CD4-positive, CD25-positive, alpha-beta regulatory T cell (primary cell): ENCODE measurements at places on chromosomes 3 and 15. TPM values are rescaled to one million over a fixed set of nuclear protein-coding genes. Genes with fewer than 3 reads are reported as not detected.

GABRB3 gene
- not detected for total RNA-seq

FBXL2 gene
- total RNA-seq: not detected

IL17RB gene
- total RNA-seq: 2.5 TPM

DNA sequence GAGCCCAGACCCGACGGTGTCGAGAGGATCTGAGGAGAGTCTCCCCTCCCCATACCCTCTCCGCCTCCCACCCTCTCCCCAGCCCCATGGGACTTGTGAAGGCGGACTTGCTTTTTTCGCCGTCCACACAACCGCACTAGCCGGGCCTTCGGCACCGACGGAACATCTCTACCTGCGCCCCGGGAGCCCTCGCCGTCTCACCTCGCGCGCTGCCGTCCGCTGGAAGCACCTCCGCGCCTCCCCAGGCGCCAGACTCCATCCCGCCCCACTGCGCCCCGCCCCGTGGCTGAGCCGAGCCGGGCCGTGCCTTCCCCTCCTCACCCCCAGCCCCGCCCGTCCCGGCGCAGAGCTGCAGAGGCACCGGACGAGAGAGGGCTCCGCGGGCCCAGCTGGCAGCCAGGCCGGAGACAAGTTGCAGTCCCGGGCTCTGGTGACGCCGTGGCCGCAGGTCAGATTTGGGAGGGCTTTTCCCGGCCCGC, at the start of the genes DUOX1 and DUOXA1:
Gene DUOX1 (plus strand): TSS at position 344 of the 479 bp plus-strand sequence. CDS start 1,973 bp downstream, outside the sequence.
Gene DUOXA1 (minus strand): TSS at position 229 of the 479 bp plus-strand sequence. CDS start 6,865 bp downstream, outside the sequence.
- H3K27me3 ChIP-seq: peaks cover 62% of the 10 kb centered on the region
- no peak within 1 kb of the TSS for H3K4me3 ChIP-seq
- no peak within 1 kb of the TSS for H3K27ac ChIP-seq
- no peak for DNase-seq

DNA sequence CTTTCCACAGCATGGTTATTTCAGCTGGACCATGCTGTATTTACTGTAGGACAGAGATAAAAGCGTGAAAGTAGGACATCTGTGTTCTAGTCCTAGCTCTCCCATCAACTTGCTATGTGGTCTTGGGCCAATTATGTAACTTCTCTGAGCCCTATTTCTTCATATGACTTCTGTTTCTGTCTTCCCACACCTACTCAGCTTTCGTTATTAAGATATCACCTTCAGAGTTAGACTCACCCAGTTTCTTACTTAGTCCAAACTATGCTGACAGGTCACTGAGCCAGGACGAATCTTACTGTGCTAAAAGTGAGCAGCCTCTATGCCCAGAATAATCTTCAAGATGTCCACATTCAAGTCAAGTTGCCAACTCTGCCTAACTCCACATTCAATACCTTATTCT, 283.7 kb downstream of the IL5RA start:
- H3K4me3 ChIP-seq: no peak overlapping the region
- DNase-seq: no peak
- H3K27me3 ChIP-seq: no peaks in the 10 kb centered on the region
- H3K4me1 ChIP-seq: no peaks in the 10 kb centered on the region
- H3K36me3 ChIP-seq: no peaks in the 10 kb centered on the region

DNA sequence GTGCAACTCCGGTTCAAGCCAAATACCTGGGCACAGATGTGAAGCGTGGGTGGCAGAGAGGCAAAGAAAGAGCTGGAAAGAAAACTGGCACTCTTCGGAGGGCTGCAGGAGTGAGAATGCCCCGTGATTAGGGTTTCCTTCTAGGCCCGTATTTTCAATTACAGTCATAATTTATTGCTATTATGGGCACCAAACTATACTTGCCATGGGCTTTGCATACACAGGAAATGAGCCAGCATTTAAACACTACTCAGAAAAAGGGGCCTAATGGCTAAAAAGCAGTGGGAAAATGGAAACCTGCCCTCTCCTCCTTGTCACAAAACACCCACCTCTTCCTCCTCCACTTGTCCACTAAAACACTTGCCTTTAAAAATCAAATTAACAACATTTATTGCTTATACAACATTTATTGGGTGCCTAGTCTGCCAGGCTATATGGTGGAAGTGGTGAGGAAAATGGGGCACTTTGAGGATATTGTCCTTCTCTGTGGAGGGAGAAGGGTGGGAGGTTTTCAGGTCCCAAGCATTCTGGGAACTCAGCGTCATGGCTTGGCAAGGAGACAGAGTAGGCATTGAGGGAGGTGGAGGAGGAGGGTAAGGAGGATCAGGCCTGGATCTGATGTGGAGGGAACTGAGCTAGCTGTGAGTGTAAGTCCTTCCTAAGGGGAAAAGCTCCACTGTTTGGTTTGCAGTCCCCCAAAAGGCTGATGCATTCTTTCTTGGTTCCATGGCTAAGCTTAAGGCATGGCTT, 160.9 kb downstream of the SLCO3A1 start:
- H3K27me3 ChIP-seq: no peaks in the 10 kb centered on the region
- H3K27ac ChIP-seq: no peak overlapping the region
- no peak for DNase-seq
- no peaks in the 10 kb centered on the region for H3K36me3 ChIP-seq
- H3K4me3 ChIP-seq: no peak overlapping the region
- H3K4me1 ChIP-seq: peaks cover 7% of the 10 kb centered on the region

GRCh38 chr3:129352045-129352444, 73.4 kb downstream of the HMCES start:
- H3K36me3 ChIP-seq: no peaks in the 10 kb centered on the region
- no peaks in the 10 kb centered on the region for H3K4me1 ChIP-seq
- H3K27me3 ChIP-seq: no peaks in the 10 kb centered on the region
- no peak overlapping the region for H3K4me3 ChIP-seq
- H3K27ac ChIP-seq: no peak overlapping the region

SEMA3F gene
- total RNA-seq: 0.52 TPM

ACVR2B gene
- 12.7 TPM for total RNA-seq

DNA sequence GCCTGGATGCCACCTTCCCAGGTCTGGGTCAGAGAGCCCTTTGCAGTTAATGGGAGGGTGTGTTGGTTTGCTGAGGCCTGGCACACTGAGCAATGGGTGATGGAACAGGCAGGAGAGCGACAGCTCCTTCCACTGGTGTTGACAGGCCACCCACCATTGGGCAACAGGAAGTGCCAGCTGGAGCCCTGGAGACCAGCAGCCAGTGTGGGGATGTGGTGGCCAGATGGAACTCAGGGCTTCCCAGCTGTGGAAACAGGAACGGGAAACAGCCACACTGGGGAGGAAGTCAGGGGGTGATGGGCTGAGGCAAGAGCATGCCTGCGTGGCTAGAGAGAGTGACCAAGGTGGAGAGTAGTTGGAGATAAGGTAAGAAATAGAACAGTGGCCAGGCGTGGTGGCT, 9.3 kb downstream of the PSTPIP1 start:
- H3K4me1 ChIP-seq: peaks cover 64% of the 10 kb centered on the region
- peaks cover 24% of the 10 kb centered on the region for H3K36me3 ChIP-seq
- H3K4me3 ChIP-seq: no peak overlapping the region
- no peak for DNase-seq
- H3K27ac ChIP-seq: peak overlapping the region; percentile 74
- H3K27me3 ChIP-seq: no peaks in the 10 kb centered on the region

SLC9C1 gene
- not detected for total RNA-seq
